Midbrain (tissue), 1 donor: ENCODE measurements at places on chromosomes 1 and 21.

DNA sequence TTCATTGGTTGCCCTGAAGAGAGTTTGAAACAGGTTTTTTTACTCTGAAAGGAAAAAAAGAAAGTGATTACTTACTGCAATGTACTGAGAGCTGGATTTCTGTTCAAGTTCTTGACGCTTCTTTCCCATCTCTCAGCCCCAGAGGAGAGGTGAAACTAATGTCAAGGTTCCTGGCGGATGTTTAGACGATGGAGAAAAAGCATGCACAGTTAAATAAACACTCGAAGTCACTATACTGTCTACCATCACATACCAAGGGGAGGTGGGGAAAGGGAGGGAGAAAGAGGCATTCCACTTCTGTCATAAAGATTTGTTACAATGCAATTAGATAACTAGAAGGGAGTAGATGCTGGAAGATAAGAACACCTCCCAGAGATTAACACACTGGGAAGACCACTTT, 177.0 kb upstream of the TNR start:
- no peak for DNase-seq

- DNase-seq: no peak
Measured at GRCh38 chr1:30462166-30462565, 261.2 kb downstream of the MATN1 start.

GRCh38 chr1:42164551-42165420, at the start of gene GUCA2A:
Gene GUCA2A (minus strand): TSS chr1:42164745. CDS start chr1:42164712, 33 bp downstream.
- DNase-seq: no peak

GRCh38 chr1:12460911-12461621, 156.9 kb downstream of the DHRS3 start:
- no peak for DNase-seq

DNA sequence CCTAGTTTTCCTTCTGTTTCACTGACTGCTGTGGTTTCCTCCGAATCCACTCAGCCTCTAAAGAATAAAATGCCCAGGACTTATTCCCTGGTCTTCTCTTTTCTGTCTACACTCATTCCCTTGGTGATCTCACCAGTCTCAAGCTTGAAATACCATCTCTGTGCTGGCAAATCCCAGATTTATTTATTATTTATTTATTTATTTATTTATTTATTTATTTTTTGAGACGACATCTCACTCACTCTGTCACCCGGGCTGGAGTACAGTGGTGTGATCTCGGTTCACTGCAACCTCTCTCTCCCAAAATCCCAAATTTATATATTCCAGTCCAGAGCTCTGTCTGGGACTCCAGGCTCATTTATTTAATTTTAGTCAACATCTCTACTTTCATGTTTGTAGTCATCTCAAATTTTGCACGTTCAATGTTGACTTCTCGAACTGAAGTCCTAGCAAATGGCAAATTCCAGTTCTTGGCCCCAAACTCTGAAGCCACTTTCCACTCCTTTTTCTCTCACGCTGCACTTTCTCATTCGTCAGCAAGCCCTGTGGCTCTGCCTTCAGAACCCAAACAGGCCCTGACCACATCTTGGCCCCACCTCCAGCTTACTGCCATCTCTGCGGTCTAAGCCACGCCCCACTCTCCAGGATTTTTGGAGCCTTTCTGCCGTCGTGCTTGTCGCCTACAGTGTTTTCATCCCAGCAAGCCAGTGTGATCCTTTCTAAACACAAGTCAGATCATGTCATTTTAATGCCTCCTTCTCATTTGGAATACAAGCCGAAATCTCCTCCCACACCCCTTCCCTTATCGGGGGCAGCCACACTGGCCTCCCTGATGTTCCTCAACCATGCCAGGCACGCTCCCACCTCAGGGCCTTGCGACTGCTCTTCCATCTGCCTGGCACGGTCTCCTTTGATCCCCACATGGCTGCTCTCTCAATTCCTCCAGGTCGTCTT, 14.2 kb upstream of the TENT5B start:
- DNase-seq: no peak

DNA sequence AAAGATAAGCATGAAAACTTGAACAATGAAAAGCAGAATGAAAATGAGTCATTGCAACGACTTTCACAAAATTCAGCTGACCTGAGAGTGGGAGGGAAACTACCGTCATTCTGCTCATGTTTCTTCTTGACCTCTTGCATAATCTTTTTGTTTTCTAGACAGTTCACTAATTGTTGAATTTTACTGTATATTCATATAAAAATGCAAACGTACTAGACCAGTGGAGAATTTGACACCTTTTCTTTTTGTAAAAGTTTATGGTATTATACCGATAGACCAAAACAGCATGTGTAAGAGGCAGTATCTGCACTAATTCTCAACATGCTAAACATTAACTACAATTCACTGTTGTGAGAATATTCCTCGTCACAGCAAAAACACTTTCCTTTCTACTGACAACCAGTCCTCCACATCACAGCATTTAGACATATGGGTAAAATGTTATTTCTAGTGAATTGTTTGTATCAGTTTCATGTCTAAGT, 137.8 kb downstream of the GREM2 start:
- no peak for DNase-seq

DNA sequence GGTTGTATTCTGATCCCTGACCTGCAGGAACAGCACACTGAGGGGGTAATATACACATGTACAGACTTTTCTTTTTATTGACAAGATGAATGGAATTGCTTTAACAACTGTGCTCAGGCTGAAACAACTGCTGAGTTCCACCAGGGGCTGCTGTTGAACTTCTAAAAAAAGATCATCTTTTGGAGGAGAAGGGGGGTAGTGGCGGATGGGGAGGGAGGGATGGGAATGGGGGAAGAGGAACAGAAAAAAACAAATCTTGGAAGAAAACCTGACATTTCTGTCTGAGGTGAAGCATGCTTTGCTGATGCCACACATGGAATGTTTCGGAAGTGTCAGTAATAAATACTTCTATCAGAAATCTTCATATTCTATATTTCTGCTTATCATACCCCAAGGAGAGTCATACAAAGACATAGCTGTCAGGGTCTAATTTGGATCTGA, 75.0 kb downstream of the RWDD3 start:
- DNase-seq: peak; percentile 72

DNA sequence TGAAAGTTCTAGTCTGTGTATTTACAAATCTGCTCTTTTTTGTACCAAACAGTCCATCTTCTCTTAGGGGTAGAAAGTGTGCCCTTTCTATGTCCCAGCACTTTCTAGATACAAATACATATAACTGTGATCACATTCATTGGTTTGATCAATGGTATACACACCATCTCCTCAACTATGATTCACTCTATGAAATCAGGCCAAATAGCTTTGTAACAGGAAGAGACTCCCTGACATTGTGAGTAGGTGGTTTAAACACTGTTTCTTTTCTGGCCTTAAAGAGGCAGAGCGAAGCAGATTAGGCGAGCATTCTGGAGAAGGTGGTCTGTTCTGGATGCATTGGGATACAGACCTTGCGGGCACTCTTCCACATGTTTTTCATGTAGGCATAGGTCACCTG, 39.3 kb upstream of the EXOSC10 start:
- no peak for DNase-seq

DNA sequence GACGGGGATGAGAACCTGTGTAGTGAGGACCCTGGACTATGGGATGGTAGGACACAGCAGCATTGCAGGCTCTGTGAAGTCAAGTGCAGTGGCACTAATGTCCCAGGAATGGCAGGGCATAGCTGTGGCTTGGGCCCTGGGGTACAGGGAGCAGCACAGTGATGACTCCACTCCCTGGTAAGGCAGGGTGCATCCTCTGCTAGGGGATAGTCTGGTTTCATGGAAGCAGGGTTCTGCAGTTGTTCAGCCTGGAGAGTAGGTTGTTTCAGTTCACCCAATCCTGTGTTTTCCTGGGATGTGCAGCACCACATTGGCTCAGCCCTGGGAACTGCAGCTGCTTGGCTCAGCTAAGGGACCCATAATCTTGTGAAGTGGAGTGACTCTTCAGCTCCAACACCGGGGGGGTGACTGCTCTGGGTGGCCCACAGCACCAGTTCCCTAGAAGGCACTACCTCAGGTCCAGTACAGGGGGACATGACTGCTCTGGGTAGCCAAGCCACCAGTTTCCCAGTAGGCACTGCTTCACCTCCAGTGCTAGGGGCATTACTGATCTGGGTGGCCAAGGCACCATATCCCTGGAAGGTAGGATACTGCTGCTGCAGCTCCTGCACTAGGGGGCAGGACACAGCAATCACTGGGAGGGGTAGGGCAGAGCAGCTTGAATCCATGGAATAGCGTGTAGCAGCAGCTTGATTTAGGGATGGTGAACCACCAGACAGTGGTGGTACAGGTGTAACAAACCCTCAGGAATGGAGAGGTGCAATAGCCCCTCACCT, 15.3 kb upstream of the C1orf185 start:
- no peak for DNase-seq

DNA sequence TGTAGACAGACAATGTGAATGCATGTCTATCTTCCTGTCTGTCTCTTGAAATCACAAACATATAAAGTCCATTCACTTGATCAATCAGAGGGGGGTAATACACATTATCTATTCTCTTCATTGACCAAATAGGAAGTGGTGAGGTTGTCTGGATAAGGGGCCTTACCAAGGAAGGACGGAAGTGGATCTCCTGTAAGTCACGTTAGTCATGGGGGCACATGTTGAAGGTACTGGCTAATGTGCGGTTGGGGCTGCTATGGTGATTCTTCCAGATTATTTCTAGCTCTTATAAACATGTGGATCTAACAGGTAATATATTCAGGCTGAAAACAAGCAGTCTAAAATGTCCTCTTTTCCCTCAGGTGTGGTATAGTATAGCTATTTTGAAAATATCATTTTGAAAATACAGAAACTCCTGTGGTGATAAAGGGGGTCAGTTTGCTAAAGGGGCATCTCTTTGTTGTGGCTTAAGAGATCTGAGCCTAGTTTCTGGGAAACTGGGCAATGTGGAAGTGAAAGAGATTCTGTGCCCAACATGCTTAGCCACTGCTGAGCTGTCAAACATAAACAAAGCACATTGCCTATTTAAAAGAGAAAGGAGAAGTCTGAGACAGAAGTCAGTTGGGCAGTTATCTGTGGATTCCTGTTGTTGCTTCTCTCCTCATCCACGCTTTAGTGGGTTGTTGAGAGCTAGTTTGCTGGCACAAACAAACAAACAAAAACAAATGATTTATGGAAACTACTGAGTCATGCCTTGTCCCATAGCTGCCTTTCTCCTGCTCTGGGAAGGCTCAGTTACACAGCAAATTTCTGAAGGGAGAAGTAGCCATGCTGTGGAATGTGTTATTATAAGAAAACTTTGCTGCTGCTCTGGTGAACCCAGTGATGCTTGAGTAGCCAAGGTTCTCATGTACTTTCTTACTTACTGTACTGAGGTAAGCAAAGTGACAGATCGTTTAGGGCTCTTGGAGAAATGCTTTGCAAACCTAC, 166.9 kb downstream of the HLX start:
- DNase-seq: peak; percentile 11

GRCh38 chr1:152870831-152871730, 7.0 kb upstream of the SMCP start:
- no peak for DNase-seq

DNA sequence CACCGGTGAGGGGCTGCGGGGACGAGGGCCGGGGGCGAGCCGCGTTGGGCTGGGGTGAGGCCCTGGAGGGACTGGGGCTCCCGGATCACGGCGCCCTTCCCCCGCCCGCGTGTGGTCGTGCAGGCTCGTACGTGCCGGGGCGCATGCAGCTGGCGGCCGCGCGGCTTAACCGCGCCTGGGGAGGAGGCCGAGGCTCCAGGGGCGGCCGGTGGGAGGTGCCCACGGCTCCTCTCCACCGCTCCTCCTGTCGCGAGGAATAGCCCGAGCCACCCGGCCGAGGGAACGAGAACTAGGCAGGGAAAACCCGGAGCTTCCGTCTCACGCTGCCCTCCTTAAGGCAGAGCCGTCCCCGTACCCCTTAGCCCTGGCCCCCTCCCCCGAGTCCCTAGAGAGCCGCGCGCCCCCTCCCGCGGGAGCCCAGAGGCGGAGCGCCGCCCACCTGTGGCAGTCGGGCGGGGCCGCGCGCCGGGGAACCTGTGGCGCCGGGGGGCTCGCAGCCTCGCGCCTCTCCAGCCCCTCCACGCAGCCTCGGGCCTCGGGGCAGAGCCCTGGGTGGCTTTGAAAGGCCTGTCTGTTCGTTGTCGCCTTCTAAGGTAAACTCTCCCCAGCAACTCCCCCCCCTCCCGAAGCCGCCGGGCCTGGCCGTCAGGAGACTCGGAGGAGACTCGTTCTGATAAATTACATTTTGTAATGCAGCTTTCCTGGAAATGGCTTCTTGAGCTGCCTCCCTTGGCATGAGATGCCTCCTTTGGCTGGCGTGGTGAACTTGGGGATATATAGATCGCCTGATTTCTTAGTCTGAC, 746 bp downstream of the AK4 start:
- no peak for DNase-seq

DNA sequence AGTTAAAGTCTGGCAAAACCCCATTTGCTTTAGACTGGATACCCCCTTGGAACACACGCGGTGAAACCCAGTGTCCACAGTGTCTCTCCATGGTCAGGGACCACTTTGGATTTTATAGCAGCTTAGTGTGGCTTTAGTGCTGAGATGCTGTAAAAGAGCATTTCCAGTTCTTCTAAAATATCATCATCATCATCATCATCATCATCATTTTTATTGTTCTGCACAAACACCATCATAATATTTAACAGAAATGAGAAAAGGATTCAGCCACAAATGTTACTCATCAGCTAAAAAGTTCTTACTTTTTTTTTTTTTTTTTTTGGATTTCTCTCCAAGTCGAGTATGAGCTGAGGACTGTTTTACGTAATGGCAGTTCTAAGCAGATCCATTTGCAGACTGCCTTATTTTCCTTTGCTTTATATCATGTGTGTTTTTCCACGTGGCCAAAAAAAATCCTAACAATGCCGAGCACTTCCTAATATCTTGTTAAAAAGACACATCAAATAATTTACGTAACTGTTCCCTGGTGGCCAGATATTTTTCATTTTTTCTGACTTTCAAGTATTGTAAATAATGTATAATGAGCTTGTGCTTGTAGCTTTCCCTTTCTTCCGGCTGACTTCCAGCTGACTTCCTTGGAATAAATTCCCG, 62.8 kb downstream of the EVA1C start:
- DNase-seq: no peak

GRCh38 chr1:154962156-154962749, 671 bp upstream of the PYGO2 start:
- DNase-seq: peak; percentile 28

GRCh38 chr1:193631306-193631705, 444.9 kb upstream of the B3GALT2 start:
- no peak for DNase-seq

DNA sequence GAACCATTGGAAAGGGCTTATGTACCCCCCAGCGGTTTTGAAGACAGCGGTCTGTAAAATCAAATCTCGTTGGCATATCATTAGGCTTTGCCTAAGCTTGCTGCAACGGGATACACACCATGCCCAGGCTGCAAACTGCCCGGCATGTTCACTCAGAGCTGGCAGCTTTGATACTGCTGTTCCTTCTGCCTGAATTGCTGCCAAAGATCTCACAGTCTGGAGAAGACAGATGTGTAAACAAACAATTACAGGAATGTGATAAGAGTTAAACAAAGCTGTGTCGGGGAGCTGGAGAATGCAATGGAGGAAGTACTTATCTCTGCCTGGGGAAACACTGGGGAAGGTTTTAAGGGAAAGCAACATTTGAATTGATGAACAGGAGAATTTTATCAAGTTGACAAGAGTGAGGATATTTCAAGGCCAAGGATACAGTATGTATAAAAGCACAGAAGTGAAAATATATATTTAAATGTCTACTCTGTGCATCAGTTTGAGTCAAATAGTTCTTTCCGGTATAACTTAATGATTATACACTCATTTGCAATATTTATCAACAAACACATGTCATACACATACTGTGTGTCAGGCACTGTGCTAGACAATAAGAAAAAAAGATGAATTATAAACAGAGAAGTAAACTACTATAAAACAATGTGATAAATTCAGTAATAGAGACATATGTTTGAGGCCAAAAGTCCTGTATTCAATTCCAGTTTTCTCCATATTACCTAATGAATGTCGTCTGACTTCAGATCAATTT, 29.9 kb downstream of the CHML start:
- no peak for DNase-seq
